ENCODE measurements at places on chromosomes 6 and 20.

DNA sequence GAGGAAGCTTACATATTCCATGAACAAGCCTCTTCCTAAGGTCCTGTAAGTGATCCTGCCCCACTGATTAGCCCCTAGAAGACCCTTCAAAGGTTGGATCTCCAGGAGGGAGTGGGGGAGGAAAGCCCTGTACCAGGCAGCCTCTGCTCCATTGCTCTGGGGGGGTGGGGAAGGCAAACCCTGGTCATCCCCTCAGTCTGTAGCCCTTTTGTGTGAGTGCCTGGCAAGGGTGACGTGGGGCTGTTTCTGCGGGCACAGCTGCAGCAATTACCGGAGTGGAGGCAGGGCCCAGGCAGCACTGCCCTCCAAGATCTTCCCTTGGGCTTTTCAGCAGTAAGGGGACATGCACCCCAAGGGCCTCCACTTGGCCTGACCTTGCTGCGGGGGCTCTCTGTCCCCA is at the start of gene MOG:
TSS of gene MOG (plus strand) at position 295 of the 400 bp plus-strand sequence. CDS start 118 bp downstream, outside the sequence.
- no peak for DNase-seq

GRCh38 chr6:149043476-149044130 is 273.9 kb upstream of the TAB2 start:
- no peak for DNase-seq

GRCh38 chr6:75049308-75049707 is 156.5 kb downstream of the COL12A1 start:
- no peak for DNase-seq

DNA sequence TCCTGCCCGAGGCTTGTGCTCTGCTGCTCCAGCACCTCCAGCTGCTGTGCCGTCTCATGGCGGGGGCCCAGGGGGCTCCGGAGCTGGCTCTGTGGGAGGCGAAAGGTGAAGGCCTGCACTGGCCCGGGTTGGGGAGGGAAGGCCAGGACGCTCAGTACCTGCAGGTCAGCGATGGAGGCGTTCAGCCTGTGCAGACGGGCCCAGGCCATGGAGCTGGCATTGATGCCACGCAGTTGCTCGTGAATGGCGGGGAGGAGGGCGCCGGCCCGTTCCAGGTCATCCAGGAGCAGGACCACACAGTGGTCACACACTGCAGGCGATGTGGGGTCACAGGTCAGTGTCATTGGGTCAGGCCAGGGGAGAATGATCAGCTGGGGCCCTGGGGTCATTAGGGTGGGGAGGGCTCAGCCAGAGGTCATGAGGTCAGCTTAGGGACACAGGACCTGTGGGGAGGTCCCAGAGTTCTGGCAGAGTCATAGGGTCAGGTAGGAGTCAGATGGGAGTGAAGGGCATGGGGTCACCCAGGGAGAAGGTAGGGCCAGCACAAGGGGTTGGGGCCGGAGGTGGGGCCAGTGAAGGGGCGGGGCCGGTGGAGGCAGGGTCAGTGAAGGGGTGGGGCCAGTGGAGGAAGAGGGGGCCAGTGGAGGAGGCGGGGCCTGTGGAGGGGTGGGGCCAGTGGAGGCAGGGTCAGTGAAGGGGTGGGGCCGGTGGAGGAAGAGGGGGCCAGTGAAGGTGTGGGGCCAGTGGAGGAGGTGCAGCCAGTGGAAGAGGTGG is 18.0 kb downstream of the ADRM1 start:
- no peak for DNase-seq

DNA sequence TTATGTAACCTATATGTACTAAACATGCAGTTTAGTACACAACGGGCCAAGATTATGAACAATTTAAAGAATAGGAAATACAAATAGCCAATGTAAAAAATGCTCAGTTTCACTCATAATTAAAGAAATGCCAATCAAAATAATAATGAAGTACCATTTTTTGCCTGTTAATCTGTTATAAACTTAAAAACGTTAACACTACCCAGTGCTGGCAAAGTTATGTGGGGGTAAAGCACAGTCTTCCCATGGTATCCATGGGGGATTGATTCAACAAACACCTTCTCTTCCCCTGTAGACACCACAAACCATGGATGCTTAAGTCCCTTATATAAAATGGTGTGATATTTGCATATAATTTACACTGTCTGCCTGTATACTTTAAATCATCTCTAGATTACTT is 205.3 kb upstream of the SIM1 start:
- no peak for DNase-seq

- DNase-seq: no peak
These were observed 55.9 kb downstream of the ATXN1 start for GRCh38 chr6:16705081-16705993.

- DNase-seq: no peak
These were observed 30.3 kb upstream of the ADGRG6 start for GRCh38 chr6:142271476-142271875.

GRCh38 chr6:106556368-106556960 is 72.8 kb downstream of the RTN4IP1 start:
- DNase-seq: no peak

GRCh38 chr6:41325446-41326066 is 9.9 kb upstream of the NCR2 start:
- no peak for DNase-seq

DNA sequence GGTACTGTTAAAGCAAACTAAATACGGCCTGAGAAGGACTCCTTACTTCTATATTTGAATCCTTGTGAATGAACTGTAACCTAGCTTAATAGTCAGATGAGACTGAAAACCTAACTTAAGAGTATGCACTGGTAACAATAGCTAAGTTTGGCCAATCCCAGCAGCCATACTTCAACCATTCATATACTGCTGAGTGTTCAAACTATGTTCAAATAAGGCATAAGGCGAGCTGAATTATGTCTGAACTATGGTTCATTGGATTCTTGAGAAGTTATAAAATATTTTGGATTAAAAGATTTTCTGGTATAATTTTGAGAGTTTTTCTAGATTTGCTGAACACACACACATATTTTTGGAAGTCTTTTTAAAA is 2.2 kb downstream of the SMPDL3A start:
- DNase-seq: no peak

GRCh38 chr6:105810105-105810921 is 275.8 kb upstream of the PRDM1 start:
- peak; percentile 24 for DNase-seq

- no peak for DNase-seq
These were observed 151.6 kb downstream of the PRIM2 start for GRCh38 chr6:57469072-57469471.

GRCh38 chr20:50188879-50189680 is 1.6 kb upstream of the CEBPB start:
- DNase-seq: no peak
